ENCODE measurements at places on chromosomes 5 and 9. TPM values are rescaled to one million over a fixed set of nuclear protein-coding genes. Genes with fewer than 3 reads are reported as not detected.

Gene PCDHA12
- total RNA-seq, result 0.36 TPM

Gene BHMT
- not detected for total RNA-seq

Gene RICTOR
- 50.7 TPM for total RNA-seq

Gene AIF1L
- total RNA-seq, result under 0.01 TPM

DNA sequence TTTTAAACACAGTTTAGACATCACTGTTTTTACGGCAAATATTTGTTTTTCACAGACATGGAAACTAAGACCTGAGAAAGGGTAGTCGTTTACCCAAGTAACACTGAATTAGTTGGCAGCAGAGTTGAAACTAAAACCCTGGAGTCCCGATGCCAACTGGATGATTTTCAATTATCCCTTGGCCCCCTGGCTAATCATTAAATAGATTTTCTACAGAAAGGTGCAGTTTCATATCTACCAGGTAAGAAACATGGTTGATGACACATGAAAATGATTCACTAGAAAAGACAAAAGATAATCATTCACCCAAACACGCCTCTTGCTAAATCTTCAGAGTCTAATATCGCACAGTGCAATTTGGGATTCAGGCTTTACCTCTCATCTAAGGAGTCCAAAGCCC lies 136.9 kb downstream of the SEMA5A start:
- DNase-seq, result no peak

DNA sequence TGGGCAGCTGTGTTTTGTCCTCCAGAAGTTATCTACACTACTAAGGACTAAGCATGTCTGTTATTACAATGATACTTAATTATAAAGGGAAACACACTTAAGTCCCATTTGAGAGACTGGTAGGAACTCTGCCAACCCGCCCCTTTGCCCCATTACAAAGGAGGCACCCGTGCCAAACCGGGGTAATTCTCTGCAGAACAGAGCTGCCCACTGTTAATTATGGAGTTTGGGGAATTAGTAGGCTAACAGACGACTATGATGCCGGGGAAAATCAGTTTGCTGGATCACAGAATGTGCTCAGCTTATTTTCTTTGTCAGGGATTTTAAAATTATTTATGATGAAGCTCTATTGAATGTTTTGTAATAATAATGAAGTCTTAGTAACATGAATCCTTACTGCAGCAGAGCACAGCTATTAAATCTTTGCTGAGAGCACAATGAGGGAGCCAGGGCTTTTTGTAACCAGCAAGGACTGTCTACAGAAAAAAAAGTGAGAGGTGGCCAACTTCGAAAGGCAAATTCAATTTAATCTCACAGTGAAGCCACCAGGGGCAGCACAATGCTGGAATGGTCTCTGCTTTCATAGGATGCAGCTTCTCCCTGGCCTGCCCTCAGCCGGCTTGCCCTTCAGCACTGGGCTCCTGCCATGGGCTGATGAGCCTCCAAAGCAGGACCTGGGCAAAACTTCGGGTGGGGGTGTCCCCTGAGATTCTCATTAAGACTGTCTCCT lies 134.5 kb downstream of the GNAQ start:
- no peak for DNase-seq

GRCh38 chr5:32001707-32002106 lies 172.4 kb downstream of the GOLPH3 start:
- no peak for DNase-seq

DNA sequence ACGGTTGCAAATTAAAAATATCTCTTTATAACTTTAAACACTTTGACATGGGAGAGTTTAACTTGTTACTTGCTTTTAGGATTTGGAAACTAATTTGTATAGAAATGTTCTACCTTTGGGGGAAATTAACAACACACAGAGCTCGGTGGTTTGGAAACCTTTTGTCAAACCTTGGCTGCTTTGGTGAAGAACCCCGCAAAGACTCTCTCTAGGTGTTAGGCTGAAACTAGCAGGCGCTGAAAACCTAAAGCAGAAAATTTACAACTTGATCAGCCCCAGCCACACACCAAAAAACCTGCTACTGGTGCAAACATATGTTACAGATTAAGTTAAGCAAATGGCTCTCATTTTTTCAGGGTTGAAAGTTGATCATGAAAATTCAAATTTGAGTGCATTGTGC lies 25.8 kb downstream of the NR2F1 start:
- DNase-seq, result no peak

DNA sequence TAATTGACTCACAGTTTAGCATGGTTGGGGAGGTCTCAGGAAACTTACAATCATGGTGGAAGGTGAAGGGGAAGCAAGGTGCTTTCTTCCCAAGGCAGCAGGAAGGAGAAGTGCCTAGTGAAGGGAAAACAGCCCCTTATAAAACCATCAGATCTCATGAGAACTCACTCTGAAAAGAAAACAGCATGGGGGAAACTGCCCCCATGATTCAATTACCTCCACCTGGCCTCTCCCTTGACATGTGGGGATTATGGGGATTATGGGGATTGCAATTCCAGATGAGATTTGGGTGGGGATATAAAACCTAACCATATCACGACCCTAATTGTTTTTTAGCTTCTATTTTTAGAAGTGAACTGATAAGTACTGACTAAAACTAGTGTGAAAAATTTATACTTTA lies 1377.5 kb upstream of the DMAC1 start:
- no peak for DNase-seq

DNA sequence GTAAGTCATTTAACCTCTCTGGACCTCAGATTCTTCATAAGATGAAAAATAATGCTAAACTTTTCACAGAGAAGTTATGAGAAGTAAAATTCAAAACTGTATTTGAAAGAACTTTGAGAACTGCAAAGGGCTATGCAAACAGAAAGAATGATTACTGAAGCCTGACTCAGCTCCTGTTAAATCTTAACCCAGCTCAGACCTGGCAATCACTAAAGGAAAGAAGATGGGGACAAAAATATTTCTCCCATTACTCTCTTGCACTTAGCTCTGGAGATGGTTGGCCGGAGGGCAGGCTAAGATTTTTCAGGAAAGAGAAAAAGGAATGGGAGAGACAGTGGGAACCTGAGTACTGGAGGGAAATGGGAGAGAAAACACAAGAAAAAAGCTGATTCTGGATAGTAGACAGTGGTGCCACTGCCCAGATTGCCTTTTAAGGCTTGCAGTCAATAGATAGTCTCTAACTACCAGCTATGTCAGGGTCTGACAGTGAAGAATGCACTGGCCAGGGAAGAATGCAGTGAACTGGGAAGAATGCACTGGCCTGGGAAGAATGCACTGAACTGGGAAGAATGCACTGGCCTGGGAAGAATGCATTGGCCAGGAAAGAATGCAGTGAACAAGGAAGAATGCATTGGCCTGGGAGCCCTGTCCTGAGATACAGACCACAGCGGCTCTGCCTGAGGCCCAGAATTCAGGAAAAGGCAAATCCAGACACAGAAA lies 25.2 kb upstream of the CEMIP2 start:
- DNase-seq, result peak; percentile 61

- DNase-seq, result no peak
Observed at GRCh38 chr5:17808566-17808965, 174.3 kb downstream of the TAF11L14 start.

GRCh38 chr9:20512636-20513035 lies 109.7 kb downstream of the MLLT3 start:
- no peak for DNase-seq

All from osteoblast (primary cell).